Kasumi-1 (cell line): ENCODE measurements at places on chromosomes 1 and 21.

DNA sequence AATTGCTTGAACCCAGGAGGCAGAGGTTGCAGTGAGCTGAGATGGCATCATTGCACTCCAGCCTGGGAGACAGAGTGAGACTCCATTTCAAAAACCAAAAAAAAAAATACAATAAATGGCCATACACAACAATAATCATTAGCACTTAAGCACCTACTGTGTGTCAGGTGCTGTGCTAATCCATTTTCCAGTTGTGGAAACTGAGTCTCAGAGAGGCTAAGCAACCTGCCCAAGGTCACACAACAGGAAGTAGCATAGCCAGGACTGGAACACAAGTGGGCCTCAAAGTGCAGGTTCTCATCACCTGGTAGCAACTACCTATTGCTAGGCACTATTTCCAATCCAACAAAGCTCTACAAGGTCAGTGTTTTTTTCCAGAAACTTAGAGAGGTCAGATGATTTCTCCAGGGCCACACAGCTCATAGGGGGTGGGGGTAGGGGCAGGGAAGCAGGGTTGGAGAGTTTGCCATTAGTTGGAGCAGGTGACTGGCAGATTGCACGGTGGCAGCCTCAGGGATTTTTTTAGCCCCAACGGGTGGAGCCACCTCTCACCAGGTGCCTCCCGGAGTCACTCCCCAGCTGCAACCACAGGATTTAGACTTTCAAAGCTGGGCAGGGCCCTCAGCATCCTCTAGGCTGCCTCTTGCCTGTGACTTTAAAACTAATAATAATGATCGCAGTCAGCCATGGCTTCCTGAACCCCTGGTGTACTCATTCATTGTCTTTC lies 52.5 kb upstream of the ID3 start:
- DNase-seq, result no peak

DNA sequence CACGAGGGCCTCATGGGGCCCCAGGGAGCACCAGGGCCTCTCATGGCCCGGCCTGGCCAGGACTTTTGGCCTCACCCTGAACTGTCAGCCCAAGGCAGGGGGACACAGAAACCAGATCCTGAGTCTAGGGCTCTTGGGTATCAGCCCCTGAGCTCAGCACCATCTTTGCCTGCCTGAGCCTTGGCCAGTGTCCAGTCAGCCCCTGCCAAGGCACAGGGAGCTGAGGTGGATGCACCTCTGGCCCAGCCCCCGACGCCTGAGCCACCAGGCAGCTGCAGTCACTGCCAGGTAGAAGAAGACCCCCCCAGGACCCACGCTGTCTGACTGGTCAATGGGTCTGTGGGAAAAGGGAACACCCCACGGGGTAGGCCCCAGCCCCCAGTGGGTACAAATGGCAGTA lies 25.3 kb downstream of the CDCA8 start:
- DNase-seq, result no peak

DNA sequence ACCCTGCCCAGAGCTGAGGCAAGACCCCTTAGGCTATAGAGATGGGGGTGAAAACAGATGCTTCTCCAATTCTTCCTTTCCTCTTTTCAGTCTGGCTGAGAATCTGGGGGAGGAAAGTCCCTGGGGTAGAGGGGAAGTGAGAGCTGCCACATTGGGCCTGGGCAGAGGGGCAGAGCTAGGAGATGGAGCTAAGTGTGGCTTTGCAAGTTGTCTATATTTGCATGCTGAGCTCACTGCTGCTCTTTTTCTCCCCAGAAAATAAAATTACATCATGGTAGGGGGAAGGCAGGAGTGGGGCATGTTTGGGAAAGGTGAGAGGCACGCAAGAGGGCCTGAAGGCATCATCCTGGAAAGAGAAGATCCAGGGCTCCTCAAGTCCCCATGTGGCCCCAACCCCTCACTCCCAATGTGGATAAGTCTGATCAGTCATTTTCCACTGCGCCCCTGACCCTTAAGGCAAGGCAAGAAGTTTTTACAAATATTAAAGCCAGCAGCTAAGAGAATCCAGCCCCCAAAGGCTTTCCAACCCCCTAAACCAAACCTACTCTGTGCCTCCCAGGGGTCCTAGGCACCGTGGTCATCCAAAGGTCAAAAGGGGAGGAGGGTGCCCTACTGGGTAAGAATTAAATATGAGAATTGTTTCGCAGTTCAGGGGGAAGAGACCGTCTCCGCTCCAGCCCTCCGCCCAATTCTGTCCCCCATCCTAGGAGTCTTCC lies 500 bp upstream of the PEA15 start:
- peak; percentile 65 for DNase-seq

GRCh38 chr1:89599332-89599630 lies 33.6 kb upstream of the LRRC8C start:
- no peak for DNase-seq

DNA sequence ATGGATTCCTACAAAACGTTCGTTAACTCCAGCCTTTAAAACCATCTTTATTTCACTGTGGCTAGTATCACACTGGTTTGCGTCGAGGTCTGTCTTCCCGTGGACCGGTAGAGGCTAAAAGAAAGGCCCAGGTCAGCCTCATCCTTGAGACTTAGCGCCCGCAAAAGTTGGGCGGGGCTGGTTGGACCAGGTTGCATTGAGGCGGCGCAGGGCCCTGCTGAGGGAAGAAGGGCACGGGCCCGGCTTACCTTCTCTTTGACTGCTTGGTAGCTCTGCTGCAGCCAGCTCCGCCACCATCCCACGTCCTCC lies 455 bp downstream of the BSDC1 start:
- DNase-seq, result peak; percentile 34

DNA sequence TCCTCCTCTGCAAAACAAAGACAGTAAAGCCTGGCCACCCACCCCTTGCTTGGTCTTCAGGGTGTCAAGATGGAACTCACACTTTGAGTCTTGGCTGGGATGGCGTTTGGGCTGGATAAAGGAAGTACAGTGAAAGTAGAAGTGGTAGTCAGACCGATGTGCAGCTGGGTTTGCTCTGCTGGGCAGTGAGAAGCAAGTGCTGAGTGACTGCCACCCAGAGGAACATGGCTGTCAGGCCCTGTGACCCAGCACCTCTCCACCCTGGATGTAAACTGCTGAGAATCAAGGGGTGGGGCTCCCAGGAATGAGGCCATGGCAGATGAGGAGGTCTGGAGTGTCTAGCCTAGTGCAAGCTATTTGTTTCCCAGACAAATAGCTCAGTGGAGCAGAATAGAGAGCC lies 51.2 kb downstream of the POFUT2 start:
- DNase-seq, result no peak
